ENCODE measurements at places on chromosomes 6 and 20.
A peak's percentile ranks its signal among the peaks of the same experiment; 100 is the strongest.

DNA sequence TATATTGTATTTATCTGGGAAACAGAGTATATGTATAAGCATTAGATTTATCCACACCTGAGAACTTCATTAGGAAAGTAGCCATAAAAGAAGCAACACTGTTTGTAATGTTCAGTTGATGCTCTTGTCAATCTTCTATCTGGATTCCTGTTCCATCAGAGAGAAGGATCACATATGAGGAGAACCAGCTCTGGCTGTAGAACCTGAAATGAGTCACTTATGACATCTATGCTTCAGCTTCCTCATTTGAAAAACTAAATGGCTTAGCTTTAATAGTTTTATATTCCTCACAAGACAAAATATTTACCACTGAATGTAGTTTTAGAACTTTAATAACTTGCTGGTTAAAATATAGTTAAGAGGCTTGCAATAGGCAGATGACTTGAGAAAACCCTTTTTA lies 144.7 kb downstream of the TASP1 start:
- DNase-seq, result no peak

DNA sequence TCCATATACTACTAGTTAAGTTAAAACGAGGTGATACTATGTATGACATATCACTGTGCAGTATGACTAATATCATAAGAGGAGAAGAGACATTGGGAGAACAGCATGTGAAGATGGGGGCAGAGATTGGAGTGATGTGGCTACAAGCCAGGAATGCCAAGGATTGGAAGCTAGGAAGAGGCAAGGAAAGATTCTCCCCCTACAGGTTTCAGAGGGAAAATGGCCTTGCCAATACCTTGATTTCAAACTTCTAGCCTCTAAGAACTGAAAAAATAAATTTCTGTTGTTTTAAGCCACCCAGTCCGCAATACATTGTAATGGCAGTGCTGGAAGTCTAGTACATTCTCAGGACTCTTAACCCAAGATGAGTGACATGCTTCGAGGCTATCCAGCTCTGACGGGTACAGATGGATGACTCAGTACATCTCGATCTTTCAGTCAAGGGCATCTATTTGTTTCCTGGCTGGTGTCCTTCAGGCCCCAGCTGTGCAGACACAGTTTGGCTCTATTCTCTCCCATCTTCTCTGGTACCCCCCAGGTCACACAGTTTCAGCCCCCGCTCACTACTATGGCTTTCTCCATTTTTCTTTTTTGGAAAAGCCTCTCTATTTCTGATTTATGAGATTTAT lies 55.5 kb upstream of the THEMIS start:
- DNase-seq, result no peak

GRCh38 chr6:143616741-143617140 lies 61.0 kb upstream of the PHACTR2 start:
- no peak for DNase-seq

DNA sequence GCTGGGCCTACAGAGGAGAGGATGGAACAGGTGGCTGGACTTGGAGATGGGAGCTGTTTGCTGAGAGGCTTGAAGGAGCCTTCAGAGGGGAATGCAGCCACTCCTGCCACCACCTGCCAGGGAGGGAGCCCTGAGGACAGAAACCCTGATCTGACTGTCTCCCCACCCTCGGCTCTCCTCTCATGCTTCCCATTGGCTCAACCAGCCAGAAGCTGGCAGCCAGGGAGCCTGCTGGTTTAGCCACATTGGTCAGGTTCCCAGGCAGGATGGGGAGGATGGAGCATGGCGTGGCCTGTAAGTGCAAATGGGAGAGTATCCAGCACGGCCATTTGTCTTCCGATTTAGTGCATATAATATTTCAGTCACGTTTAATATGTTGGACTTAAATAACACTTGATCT lies 12.8 kb downstream of the TREM1 start:
- no peak for DNase-seq

- no peak for DNase-seq
These were observed 13.7 kb downstream of the BTN3A1 start for GRCh38 chr6:26415791-26416190.

DNA sequence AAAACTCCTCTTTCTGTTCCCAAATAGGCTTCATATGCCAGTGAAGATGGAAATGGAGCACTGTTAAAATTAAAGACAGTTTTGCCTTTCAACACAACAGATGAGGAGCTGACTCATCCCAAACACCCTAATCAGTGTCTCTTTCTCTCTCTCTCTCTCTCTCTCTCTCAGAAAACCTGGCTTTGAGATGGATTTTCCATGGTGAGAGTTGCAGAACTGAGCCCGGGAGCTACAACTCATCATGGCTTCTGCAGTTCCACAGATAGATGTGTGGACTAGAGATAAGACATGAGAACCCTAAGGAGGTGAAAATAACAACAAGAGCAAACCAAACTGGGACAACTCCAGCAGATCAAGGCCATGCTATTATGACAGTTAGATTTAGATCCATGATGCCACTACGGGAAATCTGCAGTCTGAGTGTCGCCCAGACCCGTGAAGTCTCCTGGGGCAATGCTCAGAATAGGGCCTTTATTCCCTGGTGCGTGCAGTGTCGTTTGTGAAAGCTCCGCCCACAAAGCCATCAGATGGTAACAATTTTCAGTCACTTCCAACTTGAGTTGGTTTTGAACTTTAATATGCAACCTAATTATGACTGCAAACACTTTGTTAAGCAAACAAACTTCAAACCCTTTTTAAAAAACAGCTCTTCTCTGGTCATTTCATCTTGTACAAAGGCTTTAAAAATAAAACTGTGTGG lies 338.2 kb upstream of the PREP start:
- no peak for DNase-seq

- no peak for DNase-seq
These were observed 25.9 kb downstream of the NUDT3 start for GRCh38 chr6:34366639-34366921.

DNA sequence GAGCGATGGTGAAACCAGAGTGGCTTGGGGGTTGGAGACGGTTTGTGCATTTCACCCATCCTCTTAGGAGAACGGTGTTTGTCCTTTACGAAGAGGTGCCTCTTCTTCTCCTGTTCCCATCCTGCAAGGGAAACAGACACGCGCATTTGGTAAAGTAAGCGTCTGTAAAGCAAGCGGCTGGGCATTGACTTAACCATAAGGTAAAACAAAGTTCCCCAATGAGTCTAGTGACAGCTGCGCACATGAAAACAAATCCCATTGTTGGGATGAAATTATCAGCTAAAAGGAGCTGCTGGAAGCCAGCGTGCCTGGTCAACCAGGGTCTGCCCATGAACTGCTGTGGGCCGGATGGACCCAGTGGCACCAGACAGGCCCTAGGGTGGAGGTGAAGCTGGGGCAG lies 5.8 kb downstream of the BHLHE23 start:
- DNase-seq, result no peak

DNA sequence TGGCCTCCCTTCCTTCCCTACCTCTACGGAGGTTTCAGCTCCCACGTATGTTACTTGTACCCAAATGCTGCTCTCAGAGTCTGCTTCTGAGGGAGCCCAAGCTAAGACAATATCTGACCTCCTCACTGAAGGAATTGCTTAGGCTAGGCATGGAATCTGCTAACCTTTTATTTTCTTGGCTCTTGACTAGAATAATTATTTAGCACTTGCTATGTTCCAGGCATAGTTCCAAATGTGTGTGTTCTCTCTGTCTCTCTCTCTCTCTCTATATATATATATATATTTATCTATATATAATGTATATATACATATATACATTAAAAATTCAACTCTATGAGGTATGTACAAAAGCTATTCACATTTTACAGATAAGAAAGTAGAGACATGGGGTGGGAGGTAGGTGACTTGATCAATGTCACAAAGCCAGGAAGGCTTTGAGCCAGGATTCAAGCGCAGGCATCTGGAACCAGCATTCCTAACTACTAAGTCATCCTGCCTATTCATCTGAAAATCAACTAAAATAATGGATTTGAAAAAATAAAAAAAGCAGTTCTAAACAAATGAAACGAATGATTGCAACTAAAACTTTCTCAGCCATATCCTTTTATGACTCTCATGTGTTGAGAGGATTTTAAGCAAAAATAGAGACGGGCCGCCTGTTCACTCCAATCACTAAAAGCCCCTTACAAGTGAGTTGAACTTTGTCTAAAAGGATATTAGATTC lies 189.7 kb upstream of the JAG1 start:
- DNase-seq, result no peak

GRCh38 chr6:53547166-53547810 lies 2.4 kb upstream of the GCLC start:
- no peak for DNase-seq

- DNase-seq, result no peak
These were observed 511.3 kb downstream of the PHF3 start for GRCh38 chr6:64146876-64147275.

- DNase-seq, result no peak
These were observed 679 bp upstream of the RING1 start for GRCh38 chr6:33207552-33208090.

- DNase-seq, result no peak
These were observed 155.9 kb downstream of the MYLK4 start for GRCh38 chr6:2594868-2595267.

GRCh38 chr6:170134031-170134470 lies 156.8 kb downstream of the DLL1 start:
- DNase-seq, result no peak

DNA sequence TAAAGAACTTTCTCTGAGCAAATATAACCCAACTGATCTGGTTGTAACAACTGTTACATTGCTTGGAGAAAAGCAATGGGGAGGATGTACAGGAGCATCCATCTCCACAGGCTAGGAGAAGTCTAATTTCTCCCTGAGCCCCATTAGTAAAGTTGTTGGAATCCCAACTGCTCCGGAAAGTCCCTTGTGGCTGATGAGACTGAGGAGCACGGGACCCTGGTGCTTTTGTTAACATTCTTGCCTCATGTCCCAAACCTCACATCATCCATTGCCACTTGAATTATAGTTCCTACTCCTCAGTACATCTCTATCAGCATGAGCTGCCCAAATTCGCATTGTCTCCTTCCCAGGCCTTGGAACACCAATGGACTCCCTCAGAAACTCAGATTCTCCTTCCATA lies 260.6 kb upstream of the BMP2 start:
- no peak for DNase-seq

- no peak for DNase-seq
These were observed 87.7 kb downstream of the TFAP2C start for GRCh38 chr20:56716806-56717205.

- peak; percentile 62 for DNase-seq
These were observed 26.9 kb downstream of the SPATA2 start for GRCh38 chr20:49888212-49889000.

Measured in stimulated activated CD4-positive, alpha-beta T cell treated with anti-CD3 and anti-CD28 coated beads, Interleukin-2, amount 100 ng/mL, for 24 hours (primary cell).